ENCODE measurements at places on chromosomes 4 and X.

GRCh38 chr4:41125558-41126311, 88.6 kb downstream of the APBB2 start:
- DNase-seq = no peak

DNA sequence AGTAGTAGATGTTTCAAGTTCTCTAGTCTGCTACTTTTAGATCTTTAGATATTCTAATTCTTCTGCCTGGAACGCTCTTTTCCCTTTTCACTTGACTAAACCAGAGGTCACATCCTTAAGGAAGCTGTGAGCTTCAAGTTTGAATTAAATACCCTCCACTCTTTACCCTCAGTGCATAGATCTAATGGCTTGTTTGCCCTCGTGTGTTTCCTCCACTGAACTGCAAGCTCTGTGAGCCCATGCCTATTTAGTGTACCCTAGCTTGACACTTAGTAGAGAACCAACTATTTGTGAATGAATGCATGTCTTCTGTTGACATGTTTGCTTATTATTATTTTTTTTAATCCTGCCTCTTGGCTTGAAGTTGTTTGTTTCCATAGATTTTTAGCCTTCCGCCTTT, 138.3 kb downstream of the PDE5A start:
- no peak for DNase-seq

- DNase-seq = no peak
Measured at GRCh38 chr4:76702440-76703122, 195.4 kb downstream of the SOWAHB start.

GRCh38 chr4:177313263-177313662, 3.6 kb downstream of the NEIL3 start:
- DNase-seq = no peak

DNA sequence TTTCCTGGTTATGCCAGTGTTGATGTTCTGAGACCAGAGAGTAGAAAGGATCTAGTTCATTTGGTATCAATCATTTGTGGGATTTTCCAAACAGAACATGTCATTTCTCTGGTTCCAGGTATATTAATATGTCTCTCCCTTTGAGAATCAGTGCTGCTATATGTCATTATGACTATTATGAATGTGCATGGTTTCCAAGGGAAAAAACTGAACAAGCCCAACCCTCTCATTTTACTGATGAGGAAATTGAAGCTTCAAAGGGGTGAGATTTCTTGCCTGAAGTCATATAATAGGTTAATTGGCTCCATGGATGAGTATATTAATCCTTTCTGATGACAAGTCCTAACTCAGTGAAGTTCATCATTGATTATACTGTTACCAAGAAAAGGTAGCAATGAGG, 31.9 kb downstream of the RUFY3 start:
- DNase-seq = no peak

DNA sequence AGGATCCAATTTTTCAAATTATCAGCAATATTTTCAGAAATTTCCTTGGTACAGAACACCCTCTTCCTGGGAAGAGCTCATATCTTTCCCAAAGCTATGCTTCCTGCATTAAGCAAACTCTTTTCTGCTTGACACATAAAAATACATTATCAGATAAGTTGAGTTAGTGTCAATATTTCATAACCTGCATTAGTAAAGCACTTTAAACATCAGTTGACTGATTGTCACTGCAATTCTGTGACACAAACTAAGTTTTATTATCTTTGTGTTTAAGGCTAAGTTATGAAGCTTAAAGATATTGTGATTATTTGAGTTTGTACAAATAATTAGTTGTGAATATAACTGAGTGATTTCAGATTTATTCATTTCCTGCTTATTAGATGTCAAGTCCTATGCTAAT, 1045.4 kb upstream of the GRID2 start:
- no peak for DNase-seq

- DNase-seq = no peak
Measured at GRCh38 chr4:184021389-184021788, 116.3 kb downstream of the STOX2 start.

DNA sequence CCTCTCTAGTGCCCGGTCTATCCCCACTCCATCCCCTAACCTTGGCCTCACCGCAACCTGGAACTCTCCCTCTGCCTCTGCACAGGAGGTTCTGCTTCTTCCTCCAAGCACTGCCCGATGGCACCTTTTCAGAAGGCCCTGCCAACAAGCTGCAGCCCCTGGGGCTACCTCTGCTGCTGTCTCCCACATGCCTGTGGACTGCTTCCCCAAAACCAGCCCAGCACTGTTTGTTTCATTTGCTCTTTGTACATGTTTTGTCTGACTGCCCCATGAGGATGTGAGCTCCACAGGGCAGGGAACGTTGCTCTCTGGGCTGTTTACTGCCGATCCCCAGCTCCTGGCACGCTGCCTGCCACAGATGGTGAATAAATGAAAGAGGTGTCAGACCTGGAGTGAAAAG, 85.4 kb downstream of the INTS6L start:
- DNase-seq = no peak

DNA sequence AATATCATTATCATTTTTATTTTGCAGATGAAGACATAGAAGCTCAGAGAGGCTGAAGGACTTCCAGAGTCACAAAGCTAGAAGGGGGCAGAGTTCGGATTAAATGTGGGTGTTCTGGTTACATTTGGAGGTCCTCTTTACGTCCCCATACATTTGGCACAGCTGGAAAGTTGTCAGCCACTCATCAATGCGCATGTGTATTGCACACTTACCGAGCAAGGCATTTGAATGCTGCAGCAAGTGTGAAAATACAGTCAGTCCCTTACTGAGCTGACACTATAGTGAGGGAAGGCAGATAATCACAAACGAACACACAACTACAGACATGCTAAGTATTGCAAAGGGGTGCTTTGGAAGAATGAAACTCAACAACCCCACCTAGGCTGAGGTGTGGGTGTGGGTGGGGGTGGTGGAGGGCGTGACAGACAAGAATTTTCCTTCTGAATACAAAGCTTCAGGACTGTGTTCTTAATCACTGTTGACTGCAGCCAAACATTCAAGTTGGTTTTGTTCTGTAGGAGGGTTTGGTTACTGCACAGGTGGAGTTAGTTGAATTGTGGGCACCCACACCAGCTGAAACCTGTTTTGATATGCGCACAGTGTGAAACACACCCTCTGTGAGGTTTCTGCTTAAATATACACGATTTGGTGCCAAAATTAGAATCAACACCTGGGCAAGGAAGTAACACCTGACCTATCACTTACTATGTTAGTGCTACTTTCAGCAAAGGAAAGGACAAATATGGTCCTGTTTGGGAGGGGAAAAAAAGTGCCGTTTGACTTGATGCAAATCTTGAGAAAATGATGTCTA, 72.4 kb downstream of the COQ2 start:
- no peak for DNase-seq

- DNase-seq = no peak
Measured at GRCh38 chr4:7600247-7600646, 165.5 kb upstream of the PSAPL1 start.

GRCh38 chrX:129123795-129124194, 399.5 kb downstream of the SMARCA1 start:
- no peak for DNase-seq

GRCh38 chr4:10017037-10017893, 4.0 kb downstream of the SLC2A9 start:
- DNase-seq = no peak

DNA sequence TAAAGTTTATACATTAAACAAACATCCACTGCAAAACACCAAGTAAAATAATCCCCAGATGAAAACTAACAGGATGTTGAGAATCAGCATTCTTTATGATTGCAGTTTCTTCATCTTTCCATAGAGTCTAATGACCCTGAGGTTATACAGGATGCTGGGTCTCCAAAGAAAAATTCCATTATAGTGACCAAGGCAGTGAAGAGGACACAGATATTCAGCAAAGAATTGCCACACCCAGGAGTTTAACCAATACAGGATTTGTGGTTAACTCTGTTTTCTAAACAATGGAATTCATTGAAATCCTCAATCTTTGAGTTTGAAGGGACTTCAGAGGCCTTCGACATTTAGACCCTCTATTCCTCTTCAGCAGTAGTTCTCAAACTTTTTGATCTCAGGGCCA, 76.2 kb upstream of the ESX1 start:
- DNase-seq = no peak

DNA sequence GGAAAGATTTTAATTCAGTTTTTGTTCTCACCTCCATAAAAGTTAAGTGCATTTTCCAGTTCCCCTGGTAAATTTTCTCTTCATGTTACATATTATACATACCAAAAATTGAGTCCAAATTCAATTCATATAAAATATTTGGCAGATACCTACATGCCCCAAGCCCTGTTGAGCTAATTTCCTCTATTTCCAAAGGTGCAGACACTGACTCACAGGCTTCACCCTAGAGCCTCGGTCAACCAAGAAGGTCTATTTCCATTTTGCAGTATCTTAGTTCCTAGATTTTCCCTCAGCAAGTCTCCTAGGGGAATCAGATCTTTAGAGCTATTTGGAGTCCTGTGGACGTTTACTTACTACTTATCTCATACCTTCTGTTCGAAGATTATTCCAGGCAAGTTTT, 174.4 kb downstream of the TSPAN5 start:
- no peak for DNase-seq

GRCh38 chr4:76584241-76585152, 149.5 kb downstream of the SHROOM3 start:
- no peak for DNase-seq

- no peak for DNase-seq
Measured at GRCh38 chr4:22637306-22637705, 55.4 kb upstream of the GBA3 start.

DNA sequence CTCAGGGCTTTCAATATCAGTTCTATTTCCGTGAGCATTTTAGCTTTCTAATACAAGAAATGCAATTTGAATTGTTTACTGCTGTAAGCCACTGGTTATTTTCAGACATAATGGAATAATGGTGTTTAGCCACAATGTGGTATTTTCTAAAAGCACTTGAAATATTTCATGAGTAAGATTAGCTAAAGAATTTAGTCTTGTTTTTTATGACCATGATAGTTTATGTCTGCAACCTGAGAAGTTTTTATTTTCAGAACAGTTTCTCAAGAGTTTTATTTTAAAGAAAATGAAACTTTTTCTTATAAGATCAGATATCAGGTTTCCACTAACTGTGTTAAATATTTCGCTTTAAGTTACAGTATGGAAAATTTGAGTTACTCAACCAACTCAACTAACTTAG, 60.2 kb downstream of the SLIT2 start:
- DNase-seq = no peak

GRCh38 chr4:28179126-28179525, 1318.5 kb downstream of the STIM2 start:
- no peak for DNase-seq

DNA sequence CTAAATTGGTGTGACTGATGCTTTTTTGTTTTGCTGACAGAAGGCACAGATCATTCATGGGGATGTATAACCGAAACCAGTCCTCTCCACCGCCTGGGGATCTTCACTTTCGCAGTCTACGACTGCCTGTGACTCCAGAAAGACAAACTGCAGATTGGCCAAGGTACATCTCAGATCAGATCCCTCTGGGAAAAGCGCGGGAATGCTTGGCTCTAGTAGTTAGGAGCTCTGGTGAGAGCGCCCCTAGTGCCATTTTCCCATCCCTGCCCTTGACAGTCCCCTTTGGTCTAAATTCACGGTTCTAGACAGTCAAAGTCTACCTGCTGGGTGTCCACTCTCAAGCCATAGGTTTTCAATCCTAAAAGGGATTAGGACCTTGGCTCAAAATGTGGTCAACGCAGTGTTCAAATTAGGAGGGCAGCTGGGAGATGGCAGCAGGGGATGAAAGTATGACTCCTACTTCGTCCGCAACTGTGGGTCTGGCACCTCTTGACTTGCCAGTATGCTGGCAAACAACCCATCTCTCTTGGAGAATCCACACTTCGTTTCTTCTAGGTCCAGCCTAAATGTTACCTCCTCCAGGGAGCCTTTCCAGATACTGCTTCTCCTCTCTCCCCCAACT, 6.9 kb upstream of the HAND2 start:
- DNase-seq = no peak

- DNase-seq = no peak
Measured at GRCh38 chr4:128854433-128854832, 44.9 kb downstream of the JADE1 start.

GRCh38 chrX:155086961-155087735, 15.8 kb downstream of the BRCC3 start:
- DNase-seq = no peak

DNA sequence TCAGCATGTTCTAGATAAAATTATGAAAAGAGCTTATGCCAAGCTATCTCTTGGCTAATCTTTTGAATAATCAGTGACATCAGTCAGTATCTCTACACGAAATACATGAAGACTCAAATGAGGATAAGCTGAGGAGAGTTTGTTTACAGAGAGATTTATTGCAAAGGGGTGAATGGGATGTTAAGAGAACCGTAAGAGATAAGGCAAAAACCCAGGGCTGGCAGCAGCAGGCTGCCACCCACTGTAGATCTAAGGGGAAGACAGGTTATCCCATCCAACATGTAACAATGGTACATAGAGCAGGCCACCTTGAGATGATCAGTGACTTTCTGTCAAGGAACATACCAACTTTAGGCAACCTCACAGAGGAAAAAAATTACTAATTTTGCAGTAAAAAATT, 432.1 kb upstream of the NR3C2 start:
- no peak for DNase-seq

DNA sequence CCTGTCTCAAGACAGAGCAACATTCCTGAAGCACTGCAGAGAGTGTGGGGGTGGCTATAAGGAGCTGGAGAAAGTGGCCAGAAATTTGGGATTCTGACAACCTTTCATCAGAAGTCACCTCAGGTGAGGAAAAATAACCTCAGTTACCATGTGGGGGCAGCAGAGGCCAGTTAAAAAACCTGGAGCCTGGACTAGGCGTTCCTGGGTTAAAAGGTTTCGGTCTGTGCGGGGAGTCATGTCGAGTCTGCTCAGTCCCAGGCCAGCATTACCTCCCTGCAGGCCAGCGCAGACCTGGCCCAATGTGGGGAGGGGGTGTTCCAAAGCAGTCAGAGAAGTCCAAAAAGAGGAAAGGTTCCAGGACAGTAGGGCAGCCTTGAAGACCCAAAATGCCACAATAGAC, 10.9 kb upstream of the NALF2 start:
- no peak for DNase-seq

- DNase-seq = no peak
Measured at GRCh38 chr4:99800332-99801004, 16.2 kb upstream of the DAPP1 start.

DNA sequence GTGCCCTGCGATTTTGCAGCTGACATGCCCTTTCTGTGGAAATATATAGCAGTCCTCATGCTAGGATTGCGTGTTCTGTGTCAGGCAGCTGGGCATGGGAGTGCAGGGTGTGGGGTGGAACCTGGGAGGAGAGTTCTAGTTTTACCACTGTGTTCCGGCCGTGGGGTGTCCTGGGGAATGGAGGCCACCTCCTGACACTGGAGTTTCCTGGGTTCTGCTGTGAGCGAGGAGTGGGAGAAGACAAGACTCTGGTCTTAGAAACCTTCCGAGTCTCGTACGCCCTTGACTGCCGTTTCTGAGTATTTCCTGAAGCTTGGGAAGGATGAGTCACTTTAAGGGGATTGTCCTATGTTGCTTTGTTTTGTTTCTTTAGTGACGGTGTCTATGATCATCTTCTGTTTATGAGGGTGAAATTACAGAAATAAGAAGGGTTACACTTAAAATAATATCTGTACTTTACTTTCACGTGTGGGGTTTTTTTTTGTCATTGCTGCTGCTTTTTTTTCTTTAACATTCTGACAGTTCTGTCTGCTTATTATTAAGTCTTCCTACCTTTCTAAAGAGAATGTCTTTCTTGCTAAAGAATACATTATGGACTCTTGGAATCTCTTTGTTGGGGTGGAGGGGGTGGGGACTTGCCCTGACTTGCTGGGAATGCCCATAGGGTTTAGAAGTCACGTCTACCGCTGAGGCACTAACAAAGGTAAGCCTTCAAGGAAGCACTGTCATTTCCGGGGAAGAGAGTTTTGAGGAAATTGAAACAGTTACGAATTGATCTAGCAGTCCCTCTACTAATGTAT, 19.1 kb downstream of the CD99 start:
- DNase-seq = no peak

All from aorta (tissue), 5 donors.